Activated T-helper 1 cell treated with anti-CD3 and anti-CD28 coated beads, Interleukin-2, amount 50 U/mL, for 16 hours (primary cell): ENCODE measurements at places on chromosomes 1 and 21.

DNA sequence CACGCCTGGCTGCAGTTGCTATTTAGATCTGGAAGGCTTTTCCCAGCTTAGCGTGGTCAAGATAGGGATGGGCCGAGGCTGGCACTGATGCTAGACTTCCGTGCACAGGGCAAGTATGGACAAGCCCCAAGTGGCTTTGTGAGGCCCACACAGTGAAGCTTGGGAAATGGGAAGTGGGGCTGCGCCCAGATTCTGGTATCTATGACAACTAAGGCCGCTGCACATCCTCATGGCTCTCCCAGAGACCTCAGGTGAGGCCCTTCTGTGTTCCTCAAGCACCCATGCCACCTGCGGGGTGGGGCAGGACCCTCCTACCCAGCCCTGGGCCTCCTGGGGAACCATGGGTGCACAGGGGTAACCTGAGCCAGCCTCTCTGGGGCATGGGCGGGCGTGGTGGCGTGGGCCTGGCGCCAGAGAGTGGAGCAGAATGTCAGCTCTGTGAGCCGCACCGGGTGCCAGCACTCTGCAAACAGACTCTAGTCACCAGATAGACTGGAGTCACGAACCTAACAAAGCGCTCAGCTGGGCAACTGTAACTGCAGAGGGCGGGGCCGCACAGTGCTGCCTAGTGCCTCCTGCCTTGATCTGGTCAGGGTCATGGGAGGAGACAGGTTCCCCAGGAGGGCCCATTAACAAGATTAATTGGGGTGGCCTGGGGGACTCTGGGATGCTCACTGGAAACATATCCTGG is 46.4 kb downstream of the ELF3 start:
- DNase-seq: no peak

DNA sequence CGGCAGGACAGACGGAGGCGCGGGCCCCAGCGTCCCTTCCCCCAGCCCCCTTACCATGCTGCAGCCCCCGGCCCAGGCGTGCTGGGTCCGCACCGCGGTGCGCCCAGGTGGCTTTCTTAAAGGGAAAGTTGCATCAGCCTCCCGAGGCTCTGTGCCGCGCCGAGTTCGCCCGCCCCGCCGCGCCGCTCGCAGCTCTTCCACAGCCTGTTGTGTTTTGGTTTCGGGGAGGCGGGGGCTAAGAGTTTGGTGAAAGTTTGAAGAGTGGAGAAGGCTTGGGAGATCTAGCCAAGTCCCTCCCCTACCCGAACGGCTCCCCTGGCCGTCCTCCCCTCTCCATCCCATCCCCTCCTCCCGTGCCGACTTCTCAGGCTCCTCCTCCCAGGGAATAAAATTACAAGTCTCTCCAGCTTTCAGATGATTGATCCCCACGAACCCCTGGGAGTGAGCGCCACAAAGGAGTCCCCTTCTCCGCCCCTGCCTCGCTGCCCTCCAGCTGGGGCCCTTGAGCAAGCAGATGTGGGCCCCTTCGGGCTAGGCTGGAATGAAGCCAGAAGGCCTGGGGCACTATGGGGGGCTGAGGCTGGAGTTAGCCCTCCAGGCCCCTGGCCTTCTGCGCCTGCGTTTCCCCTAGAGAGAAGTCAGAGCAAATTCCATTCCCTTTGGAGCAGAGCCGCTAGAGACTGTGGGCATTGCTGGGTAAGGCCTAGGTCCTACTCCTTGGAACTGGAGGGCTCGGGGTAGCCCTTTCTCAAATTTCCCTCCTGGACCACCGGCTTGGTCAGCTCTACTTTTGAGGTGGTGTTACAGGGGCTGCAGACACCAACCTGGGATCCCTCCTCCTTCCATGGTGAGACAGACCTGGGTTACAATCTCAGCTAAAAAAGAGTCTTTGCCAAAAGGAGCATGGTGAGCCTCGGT is at the start of gene SLC6A9:
TSS of gene SLC6A9 (minus strand) at position 211 of the 918 bp plus-strand sequence. CDS start 7,185 bp downstream, outside the sequence.
- peak; percentile 40 for DNase-seq

GRCh38 chr21:9730866-9731265 is 790.5 kb upstream of the TPTE start:
- no peak for DNase-seq

- DNase-seq: no peak
Measured at GRCh38 chr1:61556631-61557030, 168.3 kb downstream of the TM2D1 start.

- DNase-seq: no peak
Measured at GRCh38 chr21:39336457-39337008, 12.4 kb downstream of the HMGN1 start.

GRCh38 chr21:42624095-42624790 is 29.2 kb upstream of the PDE9A start:
- DNase-seq: no peak

DNA sequence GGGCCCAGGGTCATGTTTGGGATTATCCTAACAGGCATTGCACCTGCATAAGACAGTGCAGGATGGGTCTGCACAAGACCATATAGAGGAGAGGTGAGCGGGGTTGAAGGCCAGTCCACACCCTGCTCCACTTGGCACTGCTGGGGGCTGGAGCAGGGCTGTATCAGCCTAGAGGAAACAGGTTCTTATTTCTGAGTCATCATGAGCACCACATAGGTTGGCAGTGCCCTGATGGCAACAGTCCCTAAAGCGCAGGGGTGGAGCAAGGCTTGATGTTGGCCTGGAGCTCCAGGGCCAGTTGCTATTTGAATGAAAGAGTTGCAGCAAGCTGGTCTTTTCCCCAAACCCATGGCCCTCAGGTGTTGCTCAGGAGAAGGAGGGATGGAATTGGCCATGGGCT is 29.8 kb upstream of the BMP8B start:
- DNase-seq: no peak

GRCh38 chr1:81174811-81175476 is 625.8 kb upstream of the ADGRL2 start:
- DNase-seq: no peak
